Activated naive CD4-positive, alpha-beta T cell treated with anti-CD3 and anti-CD28 coated beads for 36 hours (primary cell): ENCODE measurements at places on chromosomes 6 and 20. TPM values are rescaled to one million over a fixed set of nuclear protein-coding genes. Genes with fewer than 3 reads are reported as not detected.

DNA sequence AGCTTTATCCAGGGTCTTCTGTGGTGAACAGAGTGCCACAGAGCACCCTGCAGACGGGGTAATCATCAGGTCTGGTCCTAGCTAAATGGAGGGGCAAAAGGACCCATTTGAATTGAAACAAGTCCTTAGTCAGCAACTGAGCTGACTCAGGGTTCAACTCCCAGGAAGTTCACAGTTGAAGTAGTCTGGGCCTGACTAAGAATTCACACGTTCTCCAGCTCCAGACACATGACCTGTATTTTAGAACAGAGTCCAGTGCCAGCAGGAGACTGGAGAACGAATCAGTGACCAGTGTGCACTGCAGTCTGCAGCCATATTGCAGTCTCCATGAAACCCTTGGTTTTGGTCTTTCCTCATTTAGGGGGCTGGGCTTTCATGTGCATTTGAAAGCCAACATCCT lies 85.2 kb downstream of the ELOVL4 start:
- DNase-seq = no peak

Gene ADGRF4
- not detected for total RNA-seq

- no peak for DNase-seq
Observed at GRCh38 chr6:139640448-139640847, 266.0 kb upstream of the CITED2 start.

Gene CST4
- not detected for total RNA-seq

DNA sequence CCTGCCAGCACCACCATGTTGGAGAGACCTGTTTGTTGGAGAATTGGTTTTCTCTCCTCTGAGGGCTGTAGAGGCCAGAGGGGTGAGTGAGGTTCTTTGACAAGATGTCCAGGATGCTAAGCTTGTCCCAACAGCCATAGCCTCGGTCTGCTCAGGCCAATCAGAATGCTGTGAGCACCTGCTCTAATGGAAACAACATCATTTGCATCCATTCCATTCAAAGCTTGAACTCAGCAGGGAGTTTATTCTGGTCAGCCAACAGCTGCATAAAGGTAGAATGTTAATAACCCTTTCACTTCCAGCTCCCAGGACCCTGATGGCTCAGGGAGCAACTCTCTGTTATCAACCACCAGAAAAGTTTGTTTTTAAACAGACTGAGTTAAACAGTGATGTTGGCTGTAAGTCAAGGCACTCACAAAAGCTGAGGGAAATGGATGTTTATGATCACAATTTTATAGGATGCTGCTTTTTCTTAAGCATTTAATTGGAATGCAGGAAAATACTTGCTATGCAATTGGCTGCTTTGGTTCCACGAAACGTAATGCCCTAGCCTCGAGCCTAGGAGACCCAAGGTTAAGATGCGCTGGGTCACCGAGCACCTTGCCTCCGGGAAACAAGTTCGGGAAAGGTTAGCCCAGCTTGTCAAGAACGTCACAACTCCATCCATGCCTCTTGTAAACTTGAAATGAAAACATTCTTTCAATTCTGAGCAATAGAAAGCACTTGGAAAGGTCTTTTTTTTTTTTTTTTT lies 155.2 kb downstream of the NFATC2 start:
- no peak for DNase-seq

- DNase-seq = no peak
Observed at GRCh38 chr6:157596886-157597285, 215.9 kb downstream of the ZDHHC14 start.

Gene TINAG
- total RNA-seq = not detected

GRCh38 chr20:23146181-23146580 lies 60.1 kb upstream of the CD93 start:
- DNase-seq = no peak

DNA sequence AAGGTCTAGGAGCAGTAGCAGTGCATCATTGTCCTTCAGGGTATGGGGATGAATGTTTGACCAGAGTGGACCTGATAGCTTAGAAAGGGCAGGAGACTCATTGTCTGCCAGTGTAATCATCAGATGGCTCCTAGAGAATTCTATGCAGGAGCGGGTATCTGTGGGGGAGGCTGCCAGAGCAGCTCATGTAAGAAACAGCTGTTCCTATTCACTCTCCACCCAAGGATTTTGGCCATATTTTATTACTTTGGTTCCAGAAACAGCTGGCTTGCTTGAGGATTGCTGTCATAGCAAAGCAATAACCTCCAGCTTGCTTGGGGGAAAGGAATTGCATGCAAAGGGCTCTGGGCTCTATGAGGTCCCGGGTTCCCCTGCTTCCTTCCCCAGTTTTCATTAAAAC lies 44.1 kb downstream of the RALY start:
- no peak for DNase-seq

DNA sequence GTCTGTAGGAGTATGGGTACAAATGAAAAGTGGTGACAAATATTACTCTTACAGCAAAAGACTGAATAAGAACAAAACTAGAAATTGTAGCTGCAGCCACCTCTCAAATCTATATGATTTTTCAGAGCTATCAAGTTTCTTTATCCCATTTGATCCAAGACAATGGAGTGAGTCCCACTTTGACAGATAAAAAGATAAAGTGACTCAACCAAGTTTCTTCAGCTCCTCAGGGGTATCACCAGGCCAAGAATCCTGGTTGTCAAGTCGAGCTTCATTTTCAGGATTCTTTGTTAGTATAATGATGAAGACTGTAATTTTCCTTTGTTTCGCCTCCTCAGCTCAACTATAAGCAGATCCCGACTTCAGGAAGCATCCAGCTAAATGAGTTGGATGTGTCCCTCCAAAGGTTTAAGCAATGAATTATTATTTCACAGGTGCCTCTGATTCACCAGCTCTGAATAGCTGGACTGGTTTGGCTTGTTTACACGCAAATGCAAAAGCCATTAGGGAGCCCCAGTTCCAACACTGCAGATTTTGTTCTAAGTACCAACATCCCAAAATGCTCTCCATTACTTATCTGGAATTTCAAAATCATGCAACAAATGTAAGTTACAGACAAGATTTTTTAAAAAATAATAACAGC lies 238.9 kb downstream of the MAFB start:
- DNase-seq = no peak

DNA sequence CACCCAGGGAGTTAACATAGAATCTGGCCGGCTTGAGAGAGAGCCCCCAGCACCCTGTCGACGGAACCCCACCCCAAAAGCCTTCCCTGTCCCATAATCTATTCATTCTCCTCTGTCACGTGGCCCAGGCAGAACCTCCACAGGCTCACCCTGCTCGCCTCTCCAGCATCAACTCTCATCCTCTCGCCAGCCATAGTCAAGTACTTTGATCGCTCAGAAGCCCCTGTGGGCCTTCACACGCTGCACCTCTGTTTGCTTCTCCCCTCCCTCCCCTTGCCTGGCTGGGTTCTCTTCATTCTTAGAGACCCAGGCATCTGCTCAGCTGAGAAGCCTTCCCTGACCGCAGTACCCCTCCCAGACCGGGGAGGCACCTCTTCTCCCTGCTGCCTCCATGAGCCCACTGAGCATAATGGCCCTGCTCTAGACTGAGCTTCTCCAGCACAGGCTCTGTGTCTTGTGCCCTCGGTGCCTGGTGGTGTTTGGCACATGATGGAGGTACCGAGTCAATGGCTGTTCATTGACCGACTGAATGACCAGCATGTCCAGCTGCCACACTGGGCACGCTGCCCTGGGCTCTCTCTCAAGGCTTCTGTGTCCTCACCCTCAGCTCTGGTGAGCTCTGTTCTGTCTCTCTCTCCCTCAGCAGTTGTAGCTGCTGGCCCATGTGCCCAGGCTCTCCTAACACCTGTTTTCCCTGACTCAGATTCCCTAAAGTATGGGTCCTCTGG lies 33.7 kb downstream of the PKIG start:
- no peak for DNase-seq

Gene NKAIN4
- not detected for total RNA-seq

DNA sequence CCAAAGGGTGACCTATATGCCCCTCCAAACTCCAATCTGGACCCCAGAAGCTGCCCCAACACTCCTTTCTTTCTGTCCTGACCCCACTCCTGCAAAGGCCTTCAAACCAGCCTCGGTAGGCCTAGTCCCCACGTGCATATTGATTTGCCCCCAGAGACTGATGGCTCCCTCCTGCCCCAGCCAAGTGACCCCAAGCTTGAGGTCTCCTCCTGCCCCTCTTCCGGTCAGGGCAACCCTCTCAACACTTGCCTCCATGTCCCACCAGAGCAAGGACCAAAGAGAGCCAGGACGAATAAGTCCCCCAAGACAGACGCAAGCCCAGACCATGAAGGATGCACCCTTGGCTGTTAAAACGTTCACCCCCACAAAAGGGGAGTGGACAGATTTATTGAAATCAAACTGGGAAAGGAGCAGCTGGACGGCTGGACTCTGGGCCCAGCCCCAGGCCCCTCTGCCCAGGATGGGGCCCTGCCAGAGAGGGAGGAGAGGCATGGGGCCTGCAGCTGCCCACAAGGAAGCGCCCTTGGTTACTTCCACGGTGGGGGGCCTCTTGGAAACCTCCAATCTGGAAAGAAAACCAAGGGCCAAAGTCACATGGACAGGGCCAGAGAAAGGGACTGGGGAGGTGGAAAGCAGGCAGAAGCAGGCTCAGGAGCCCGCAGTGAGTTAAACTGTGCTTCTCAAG lies 2.4 kb upstream of the SPEF1 start:
- no peak for DNase-seq

DNA sequence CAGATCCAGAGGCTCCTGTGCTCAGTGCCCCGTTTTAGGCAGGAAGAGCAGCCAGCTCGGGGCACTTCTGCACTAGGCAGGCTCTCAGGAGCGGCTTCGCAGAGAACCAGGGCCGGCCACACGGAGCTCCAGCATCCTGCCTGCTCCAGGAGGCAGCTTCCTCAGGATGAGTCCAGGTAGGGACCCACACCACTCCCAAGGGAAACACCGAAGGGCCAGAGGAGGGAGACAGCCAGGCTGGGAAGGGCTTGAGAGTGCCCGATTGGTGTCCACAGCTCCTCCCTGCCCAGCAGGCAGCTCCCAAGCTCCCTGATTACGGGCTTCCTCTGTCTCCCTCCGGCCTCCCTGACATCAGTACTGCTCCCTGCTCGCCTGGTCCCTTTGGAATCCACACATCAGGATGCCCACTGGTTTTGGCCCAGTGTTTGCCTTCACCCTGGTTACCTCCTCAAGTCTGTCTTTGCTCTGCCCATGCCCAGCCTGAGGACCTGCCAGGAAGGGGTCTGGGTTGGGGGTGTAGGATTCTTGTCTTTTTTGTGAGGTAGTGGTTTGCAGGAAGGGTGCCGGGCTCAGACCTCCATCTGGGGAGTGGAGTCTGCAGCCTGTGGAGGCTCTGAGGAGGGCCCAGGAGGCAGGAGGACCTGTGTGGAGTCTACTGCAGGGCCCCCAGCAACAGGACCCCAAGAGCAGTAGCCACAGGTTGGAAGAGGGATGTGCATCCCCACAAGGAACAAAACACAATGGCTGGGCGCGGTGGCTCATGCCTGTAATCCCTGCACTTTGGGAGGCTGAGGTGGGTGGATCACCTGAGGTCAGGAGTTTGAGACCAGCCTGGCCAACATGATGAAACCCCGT lies 11.2 kb upstream of the PYGB start:
- DNase-seq = no peak

Gene KIAA1586
- total RNA-seq = 17.4 TPM

GRCh38 chr6:140817176-140817575 lies 1315.5 kb upstream of the GJE1 start:
- DNase-seq = no peak

Gene AFDN
- 13.9 TPM for total RNA-seq

Gene WFDC10B
- total RNA-seq = not detected

Gene IL17A
- total RNA-seq = not detected

DNA sequence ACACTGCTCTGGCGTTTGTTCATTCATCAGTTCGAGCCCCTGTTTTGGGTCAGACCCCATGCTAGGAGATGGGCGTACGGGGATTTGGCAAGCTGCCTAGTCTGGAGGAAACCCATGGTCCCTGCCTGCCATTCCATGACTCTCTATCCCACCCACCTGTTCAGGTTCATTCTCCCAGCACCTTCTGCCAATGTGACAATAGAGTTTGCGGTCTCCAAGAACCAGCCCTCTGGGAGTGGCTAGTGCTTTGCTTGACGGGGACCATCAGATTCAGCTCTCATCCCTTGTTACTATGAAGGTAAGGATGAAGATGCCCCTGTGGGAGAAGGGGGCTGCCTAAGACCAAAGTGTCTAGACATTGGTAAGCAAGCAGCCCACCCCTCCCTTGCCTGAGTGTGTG lies 345.0 kb downstream of the PTPRT start:
- no peak for DNase-seq

Gene SIRPD
- total RNA-seq = not detected

GRCh38 chr6:124294574-124295200 lies 491.0 kb downstream of the NKAIN2 start:
- DNase-seq = no peak
